BE2C (cell line): ENCODE measurements at places on chromosomes 2 and 18.
A peak's percentile ranks its signal among the peaks of the same experiment; 100 is the strongest.

- no peak for DNase-seq
Observed at GRCh38 chr18:77084688-77085035, 47.9 kb downstream of the MBP start.

- DNase-seq = no peak
Observed at GRCh38 chr2:65020943-65021528, 31.8 kb downstream of the SLC1A4 start.

GRCh38 chr18:48573632-48574283, 34.9 kb downstream of the CTIF start:
- no peak for DNase-seq

DNA sequence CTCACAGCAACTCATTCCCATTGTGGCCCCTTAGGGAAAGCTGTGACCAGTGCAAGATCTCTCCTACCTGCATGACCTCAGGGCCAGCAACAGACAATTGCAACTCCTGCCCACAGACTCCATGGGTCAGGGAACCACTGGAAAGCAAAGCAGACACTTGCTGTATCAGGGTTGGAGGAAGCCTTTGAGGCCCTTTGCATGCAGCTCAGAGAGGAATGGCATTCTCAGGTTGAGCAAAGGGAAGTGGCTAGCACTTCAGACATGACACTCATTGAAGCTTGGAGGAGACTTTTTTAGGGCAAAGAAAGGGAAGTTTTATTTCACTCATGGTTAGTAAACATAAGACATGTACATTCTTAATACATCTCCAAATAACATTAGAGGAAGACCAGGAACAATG, 22.1 kb downstream of the IL1F10 start:
- no peak for DNase-seq

DNA sequence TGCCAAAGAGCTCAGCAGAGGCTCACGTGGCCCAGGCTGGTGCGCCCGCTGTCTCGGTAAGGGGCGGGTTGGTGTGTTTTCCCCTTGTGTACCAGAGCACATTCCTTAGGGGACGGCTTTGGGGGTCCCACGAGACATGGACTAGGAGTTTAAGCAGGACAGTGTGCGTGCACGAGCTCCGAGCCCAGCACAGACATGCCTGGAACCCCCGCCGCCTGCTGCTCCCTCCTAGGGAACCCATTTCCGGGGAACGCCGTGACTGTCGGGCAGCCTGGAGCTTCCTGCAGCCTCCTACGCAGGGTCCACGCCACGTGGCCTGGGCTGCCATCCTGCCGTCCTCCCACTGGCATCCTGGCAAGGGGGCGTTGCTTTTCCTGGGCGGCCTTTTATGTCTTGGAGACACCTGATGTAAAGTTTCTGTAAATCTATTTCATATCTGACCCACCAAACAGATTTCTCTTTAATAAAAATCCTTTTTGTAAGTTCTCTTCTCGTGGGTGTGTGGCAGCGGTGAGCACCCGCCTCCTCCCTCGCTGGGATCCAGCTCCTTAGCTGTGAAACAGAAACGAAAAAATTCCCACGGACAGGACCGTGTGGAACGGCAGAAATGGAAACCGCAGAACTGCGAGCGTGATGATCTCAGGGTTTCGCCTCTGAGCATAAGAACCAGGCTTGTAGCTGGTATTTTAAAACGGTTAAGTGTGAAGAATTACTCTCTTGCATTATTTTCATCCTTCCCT, 43.5 kb upstream of the KCNG2 start:
- DNase-seq = no peak

GRCh38 chr2:204336153-204336744, 209.0 kb upstream of the PARD3B start:
- DNase-seq = no peak

- DNase-seq = no peak
Observed at GRCh38 chr2:77005522-77005921, 516.7 kb downstream of the LRRTM4 start.

DNA sequence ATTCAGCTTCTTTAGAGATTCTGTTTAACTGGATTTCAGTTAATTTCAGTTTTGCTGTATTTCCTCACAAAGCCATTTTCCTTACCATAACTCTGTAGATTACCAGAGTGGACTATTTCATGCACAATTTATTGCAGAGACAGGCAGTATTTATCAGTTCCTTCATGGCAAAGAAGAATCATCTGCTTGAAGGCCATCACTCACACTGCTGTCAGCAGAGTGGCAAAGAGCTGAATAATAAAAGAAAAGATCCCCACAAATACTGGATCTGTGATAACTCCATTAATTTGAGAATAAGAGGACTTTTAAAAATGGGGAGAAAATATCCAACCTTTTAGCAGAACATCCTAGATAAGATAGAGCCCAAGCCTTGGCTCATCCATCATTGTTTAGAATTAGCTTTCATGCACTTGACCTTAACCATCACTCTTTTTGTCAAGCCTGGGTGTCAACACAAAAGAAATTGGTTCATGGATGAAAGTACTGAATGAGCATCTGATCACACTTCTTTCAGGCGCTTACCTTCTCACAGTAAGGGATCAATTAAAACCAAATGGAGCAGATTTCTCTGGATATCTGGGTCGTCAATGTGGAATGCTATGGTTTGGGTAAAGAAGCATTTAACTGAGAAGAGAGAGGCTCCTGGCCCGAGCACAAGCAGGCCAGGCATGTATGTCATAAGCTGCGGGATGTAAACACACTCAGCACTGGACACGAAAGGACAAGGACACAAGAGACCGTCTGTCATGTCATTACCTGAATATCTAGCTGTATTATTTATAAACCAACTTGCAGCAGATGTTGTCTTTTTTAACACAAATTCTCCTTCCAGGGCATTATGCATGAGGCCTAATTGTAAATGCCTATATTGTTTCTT, 376.2 kb downstream of the ZNF521 start:
- no peak for DNase-seq

DNA sequence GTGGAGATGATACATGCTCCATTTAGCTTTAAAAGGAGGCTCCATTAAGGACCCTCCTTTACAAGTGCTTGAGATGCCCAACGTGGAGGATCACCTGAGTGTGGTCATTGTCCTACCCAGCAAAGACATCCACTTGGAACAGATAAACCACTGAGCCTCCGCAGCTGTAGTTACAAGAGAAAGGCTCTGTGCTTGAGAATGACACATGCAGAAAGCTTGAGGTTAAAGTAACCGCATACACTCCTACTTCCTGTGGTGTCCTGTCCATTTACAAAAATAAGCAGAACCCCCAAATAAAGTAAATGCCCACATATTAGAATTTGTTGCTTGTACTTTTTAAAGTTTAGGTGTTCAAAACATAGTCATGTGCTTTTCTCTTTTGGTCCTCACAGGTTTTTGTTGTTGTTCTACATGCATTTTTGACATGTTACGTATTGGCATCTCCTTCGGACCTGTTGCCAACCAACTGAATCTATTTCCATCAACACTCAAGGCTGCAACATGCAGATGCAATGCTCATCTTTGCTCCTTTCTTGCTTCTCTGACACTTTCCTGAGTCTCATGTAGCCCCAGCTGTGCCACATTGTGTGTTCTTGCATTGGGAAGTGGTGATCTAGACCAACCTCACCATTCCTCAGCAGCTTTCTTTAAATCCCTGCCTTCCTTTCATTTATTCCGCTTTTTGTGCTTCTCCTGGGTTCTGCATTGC, 56.0 kb downstream of the SERPINB7 start:
- no peak for DNase-seq

DNA sequence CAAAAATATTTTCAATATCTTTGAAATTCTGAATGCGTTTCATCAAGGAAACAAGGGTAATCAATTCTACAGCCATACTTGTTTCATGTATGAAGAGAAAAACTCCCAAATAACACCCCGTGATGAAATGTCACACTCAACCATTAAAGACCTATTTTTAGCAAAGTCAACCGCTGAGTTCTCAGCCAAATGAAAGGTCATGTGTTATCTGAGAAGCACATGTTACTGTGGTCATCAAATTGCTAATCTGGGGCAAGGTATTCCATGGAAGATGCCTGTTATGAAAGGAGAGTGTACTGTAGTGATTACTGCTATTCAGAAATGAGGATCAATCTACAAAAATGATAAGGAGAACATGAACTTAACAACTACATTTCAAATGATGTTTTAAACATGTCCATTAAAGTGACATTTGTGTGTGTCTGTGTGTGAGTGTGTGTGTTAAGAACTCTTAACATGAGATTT, 126.7 kb downstream of the BCL2 start:
- DNase-seq = no peak

DNA sequence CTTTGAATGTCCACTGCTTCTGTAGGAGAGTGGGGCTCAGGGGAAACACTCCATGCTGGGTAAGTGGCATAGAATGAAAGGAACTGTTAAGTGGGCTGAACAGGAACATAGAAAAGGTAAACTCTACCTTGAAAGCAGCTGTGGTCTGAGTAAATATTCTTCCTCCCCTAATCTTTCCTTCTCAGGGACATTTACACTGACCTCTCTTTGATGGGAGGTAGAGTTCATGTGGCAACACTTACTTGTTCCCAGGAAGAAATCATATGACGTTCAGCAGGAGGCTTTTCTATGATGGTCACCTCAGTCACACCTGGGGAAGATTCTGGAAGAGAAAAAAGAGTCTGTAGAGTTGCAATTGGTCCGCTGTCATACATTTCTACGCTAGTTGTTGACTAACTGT, 10.2 kb downstream of the TPGS2 start:
- DNase-seq = no peak

DNA sequence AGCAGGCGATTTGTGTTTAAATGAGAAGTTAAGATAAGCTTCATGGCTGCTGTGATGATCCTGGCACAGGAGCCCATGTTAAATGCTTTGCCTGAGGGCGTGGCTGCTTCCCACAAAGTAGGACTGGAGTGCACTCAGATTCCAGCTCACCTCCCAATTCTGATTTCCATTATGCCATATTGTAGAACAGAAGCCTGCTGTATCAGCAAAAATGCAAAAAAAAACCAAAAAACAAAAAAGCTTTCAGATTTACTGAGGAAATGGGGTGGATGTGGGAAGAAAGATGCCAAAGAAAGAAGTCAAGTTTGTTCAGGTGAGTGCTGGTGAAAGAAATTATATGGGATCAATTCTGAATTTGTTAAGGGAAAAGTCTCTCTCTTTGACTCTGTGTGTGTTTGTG, 610.4 kb upstream of the NETO1 start:
- peak; percentile 26 for DNase-seq

- peak; percentile 40 for DNase-seq
Observed at GRCh38 chr2:219997341-219997851, 370.0 kb downstream of the SLC4A3 start.

DNA sequence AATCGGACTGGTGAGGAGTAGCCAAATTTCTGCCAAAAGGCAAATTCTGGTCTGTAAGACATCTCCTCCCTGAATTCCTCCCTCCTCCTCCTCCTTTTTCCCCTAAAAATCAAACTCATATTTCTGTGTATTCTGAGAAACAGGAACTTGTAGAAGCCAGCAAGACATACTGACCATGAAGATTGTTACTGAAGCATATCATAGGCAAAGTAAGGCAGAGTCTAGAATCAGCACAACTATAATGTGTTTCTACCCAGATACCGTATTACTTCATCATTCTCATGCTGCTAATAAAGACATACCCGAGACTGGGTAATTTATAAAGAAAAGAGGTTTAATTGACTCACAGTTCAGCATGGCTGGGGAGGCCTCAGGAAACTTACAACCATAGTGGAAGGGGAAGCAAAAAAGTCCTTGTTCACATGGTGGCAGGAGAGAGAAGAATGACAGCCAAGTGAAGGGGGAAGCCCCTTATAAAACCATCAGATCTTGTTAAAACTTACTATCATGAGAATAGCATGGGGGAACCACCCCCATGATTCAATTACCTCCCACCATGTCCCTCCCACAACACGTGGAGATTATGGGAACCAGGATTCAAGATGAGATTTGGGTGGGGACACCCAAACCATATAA, 24.9 kb upstream of the EPC2 start:
- DNase-seq = no peak

- no peak for DNase-seq
Observed at GRCh38 chr2:239905884-239906654, 119.1 kb downstream of the NDUFA10 start.

DNA sequence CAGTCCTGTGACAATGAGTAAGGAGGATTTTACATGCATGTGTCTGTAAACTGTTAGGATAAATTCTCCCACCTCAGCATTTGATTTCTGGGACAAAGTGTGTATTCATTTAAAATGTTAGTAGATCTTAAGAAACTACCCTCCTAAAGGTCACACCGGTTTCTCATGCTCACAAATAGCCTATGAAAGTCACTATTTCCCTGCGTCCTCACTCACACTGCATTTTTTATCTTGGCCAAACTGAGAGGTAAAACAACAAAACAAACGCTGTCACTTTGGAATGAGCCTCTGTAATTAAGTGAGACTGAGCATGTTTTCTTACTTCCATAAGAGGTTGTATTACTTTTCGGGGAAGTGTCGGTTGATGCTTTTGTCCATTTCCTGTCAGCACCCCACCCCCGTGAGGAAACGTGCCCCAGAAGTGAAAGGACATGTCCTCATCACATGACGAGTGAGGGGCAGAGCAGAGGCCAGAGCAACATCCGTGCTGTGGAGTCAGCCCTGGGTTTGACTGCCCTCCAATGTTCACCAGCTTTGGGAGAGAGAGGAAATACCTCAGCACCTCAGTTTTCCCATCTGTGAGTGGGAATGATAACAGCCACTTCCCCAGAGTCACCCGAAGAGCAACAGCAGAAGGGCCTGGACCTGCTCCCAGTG, 3.1 kb downstream of the GYPC start:
- DNase-seq = no peak

DNA sequence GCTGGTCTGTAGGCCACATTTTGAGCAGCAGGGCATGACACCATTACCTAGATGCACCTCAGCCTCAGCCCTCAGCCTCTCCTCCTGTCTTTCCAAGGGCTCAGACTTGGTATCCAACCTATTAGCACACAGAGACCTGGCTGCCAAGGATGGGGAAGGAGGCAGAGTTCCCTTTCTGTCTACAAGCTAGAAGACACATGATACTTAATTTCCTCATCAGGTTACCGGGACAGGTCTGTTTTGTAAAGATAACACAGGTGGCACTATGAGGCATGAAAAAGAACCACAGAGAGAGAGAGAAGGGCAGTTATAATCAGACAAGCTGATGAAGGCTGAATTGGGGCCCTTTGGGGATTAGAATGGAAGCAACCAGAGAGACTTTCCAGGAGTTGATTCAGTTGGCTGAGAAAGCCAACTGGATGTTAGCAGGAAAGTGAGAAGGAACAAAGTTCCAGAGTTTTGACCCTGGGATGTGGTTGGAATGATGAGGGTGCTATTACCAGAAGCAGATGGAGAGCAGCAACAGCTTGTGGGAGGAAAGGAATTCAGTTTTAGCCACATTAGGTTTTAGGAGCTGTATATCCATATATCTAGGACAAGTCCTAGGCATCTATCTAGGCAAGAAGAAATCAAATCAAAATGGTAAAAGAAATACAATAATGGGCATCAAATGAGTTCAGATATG, 46.0 kb upstream of the RMND5A start:
- no peak for DNase-seq
